ENCODE measurements at places on chromosomes 1 and 21. TPM values are rescaled to one million over a fixed set of nuclear protein-coding genes. Genes with fewer than 3 reads are reported as not detected.

The PLA2G5 gene
- total RNA-seq = not detected

The LENEP gene
- not detected for total RNA-seq

The IFNAR2 gene
- total RNA-seq = 11.6 TPM

The LHX8 gene
- 0.91 TPM for total RNA-seq

The SPATC1L gene
- total RNA-seq = 0.15 TPM

The S100A9 gene
- total RNA-seq = 1.2 TPM

The PRAMEF25 gene
- not detected for total RNA-seq

The CLEC20A gene
- total RNA-seq = not detected

The CD53 gene
- not detected for total RNA-seq

The CFHR1 gene
- 0.23 TPM for total RNA-seq

The DNALI1 gene
- total RNA-seq = 0.06 TPM

The KPRP gene
- not detected for total RNA-seq

The MYCBP gene
- total RNA-seq = 18.4 TPM

Data from A549 treated with Mapracorat at 1 μM for 4 hours (cell line).